Stromal cell of bone marrow (primary cell): ENCODE measurements at places on chromosomes 2 and 18.

GRCh38 chr2:118750959-118751565 lies 96.4 kb downstream of the EN1 start:
- peak; percentile 60 for DNase-seq

GRCh38 chr2:54968561-54969218 lies 81.6 kb downstream of the RTN4 start:
- DNase-seq = no peak

- peak; percentile 86 for DNase-seq
Observed at GRCh38 chr2:101759162-101759561, 61.7 kb downstream of the MAP4K4 start.

- DNase-seq = no peak
Observed at GRCh38 chr2:232798187-232798586, 21.8 kb upstream of the KCNJ13 start.

DNA sequence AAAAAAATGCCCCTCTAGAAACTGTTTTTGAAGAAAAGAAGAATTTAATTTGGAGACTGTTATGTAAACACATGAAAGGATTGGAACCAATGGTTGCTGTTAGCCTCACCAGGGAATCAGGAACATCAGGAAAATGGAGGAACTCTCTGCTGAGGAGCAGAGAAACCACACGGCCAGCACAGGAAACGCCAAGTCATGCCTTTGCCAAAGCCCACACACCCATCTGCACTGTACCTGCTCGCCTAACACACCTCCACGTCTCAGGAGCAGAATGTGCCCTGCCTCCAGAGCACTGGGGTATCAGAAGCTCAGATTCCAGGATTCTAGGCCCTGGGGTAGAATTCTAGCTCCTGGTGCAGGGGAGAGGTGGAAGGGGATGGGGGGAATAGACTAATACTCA lies 9.8 kb upstream of the SCYGR1 start:
- DNase-seq = no peak

DNA sequence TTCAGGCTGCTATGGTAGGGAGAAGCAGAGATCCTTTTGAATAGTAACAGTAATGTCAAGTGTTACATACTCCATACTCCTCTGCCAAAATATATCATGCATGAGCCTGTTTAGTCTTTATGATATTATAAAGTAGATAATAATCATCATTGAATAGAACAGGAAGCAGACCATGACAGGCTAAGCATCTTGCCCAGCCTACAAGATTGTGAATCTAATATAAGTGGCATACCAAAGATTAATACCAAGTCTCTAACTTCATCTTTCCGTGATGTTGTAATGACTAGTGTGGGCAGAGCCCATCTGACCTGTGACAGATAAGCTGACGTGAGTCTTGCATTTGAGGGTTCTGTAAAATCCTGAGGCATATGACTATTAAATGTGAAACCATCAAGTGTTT lies 13.1 kb downstream of the NDUFB3 start:
- DNase-seq = no peak

GRCh38 chr18:49168281-49168985 lies 217.7 kb upstream of the SMAD7 start:
- DNase-seq = no peak

DNA sequence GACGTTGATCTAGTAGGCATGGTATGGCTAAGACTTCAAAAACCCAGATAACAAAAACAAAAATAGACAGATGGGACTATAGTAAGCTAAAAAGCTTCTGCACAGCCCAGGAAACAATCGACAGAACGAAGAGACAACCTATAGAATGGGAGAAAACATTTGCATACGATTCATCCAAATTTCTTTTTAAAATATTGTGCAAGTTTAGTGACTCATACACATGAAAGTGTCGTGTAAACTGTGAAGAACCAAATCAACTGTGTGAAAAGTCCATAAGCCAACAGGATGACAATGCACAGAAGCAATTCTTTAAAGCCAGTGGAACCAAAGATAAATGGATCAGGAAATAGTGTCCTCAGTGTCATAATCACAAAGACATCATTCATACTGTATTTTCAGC lies 671.1 kb downstream of the RNF144A start:
- DNase-seq = no peak

DNA sequence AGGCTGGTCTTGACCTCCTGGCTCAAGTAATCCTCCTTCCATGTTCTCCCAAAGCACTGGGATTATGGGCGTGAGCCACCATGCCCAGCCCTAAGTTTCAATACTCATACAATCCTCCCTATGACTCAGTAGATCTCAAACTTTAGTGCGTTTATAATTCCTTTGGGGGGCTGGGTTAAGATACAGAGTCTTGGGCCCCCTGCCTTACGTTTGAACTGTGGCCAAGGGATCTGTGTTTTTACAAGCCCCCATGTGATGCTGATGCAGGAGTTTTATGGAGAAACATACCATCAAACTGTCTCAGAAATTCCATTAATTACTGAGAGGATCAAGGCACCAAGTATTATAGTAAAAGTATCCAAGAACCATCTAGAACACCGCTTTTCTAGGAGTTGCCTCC lies 38.2 kb upstream of the FAM136A start:
- no peak for DNase-seq

GRCh38 chr2:193841384-193842150 lies 1646.8 kb upstream of the TMEFF2 start:
- no peak for DNase-seq

DNA sequence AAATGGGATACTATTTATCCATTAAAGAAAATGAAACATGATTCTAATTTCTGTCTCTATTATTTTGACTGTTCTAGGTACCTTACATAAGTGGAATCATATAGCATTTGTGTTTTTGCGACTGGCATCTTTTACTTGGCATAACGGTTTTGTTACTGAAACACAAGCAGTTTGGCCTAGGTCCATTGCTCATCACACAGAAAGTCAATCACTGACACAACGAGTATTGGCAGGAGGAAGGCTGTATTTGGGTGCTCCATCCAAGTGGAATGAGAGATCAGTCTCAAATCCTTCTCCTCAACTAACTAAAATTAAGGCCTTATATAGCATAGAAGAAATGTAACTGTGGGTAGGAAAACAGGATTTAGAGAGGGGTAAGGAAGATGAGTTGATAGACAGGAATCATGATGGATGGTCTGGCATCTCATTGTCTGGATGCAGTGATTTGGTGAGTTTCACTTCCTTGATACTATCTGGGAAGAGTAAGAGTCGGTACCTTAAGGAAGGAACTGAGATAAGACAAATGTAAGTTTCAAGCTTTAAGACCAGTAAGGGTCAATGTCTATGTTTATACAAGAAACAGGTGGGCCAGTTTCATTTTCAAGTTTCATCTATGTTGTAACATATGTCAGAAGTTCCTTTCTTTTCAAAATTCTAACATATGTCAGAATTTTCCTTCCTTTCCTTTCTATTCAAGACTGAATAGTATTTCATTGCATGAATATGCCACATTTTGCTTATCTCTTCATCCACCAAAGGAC lies 276.9 kb upstream of the RAB6C start:
- no peak for DNase-seq

DNA sequence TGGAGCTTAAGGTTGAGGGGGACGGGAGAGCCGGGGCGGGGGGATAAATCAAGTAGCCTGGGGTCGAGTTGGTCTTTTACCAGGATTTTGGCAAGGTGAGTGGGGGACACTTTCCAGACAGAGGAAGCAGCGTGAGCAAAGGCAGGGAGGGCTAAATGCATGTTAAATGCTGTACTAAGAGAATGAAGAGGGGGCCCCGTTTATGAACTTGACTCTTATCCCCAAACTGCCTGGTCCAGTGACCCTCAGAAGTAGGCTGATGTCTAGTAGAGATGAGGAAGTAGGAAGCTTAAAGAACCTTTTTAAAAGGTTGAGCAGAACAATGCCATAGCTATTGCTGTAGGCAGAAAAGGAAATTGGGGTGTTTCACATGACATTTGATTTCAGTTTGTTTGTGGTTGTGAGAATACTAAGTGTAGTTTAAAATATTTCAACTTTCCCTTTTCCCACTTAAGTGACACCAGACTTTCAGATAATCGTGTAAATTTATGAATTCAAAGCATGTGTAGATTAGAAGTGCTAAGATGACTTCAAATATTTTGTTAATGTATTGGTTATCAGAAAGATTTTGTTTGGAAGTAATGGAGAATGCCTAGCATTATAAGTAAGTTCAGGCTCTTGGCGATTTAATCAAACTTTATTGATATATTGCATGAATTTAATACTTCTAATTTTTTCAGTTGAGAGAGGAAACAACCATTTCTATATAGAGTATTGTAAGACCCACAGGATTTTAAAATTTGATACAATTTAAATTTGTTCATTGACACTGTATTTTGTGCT lies 1.8 kb downstream of the REL start:
- no peak for DNase-seq

- DNase-seq = no peak
Observed at GRCh38 chr2:8623958-8624591, 57.8 kb upstream of the ID2 start.

DNA sequence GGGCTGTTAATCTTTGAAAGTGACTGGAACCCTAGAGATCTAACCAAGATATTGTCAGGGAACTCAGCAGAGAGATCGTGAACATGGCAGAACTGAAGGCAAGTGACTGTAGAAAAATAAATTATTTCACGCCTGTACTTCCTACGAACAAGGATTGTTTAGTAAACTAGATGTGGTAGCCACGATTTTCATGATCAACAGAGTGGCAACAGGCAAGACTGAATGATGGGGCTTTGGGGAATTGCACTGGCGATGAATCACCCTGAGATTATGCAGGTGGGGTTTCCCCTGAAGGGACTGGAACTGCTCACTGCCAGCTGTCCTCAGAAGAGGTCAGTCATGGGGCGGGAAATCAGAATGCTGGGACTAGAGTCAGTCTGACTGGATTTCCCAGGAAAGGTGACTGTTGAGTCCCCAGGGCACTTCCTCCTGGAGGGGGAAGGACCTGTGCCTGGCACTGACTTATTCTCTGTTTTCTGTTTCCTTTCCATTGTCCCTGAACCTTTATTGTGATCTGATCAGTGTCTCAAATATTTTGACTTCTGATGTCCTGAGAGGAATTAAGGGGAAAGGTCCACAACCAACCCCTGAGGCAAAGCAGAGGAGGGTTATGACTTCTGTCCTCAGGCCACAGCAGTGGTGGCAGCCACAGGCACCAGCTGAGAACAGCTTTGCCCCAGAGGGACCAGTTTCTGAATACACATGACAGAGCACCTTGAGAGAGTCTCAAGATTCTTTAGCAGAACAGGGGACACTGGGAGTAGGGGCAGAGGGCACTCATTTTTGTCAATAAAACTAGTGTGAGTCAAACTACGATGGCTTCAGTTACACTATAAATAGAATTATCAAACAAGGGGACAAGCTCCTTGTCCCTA lies 70.0 kb downstream of the NAB1 start:
- no peak for DNase-seq

GRCh38 chr2:196801674-196802261 lies 2.3 kb upstream of the GTF3C3 start:
- no peak for DNase-seq

GRCh38 chr2:201973305-201973928 lies 60.2 kb upstream of the FZD7 start:
- DNase-seq = no peak

DNA sequence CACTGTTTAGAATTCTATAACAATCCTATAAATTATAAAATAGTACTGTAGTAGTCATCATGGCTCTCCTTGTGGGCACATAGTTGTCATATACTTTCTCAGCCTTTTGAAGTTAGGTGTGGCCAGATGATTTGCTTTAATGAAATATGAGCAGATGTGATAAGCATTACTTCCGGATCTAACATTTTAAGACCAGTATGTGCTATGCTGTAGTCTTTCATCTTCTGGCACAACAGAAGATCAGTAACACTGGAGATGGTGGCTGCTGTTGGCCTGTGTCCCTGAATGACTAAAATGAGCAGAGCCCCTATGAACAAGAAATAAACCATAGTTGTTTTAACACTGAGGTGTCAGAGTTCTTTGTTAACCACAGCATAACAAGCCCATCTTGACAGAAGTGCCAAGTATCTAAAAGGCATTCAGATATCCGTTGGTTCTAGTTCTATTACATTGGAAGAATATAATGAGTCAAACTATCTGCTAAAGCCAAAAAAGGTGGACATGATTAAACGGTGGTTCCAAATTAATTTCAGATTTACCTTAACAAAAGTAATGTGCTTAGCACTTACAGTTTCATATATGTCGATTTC lies 6.3 kb downstream of the MEX3C start:
- DNase-seq = no peak

DNA sequence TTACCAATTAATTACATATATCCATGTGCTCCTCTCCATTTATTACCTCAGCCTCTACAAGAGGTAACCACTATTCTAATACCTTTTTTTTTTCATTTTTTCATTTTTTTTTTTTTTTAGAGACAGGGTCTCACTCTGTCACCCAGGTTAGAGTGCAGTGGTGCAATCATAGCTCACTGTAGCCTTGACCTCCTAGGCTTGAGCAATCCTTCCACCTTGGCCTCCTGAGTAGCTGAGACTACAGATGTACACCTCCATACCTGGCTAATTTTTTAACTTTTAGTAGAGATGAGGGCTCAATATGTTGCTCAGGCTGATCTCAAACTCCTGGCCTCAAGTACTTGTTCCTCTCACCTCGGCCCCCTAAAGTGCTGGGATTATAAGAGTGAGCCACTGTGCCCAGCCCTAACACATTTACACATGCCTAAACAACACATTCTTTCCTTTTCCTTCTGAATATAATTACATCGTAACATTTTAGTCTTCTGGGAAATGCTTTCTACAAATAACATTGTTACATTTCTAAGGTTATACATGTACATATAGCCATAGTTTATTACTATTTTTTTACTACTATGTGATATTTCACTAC lies 10.5 kb downstream of the PPIL3 start:
- no peak for DNase-seq

DNA sequence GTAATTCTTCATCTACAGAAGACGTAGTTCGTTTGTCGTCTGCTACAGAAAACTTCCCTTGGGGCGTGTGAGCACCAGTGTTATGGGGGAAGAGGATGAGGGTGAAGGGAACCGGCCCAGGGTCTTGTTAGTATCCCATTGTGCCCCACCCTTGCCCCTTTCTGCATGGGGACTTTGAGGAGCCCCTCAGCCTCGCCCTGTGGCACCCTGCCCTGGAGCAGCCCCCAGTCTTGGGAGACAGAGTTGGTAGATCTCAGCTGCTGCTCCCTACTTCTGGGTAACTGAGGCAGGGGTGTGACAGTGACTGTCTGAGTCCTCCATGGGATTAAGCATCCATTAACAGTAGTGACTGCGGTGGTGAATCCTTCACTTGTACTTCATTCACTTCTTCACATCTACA lies 50.1 kb downstream of the RNF144A start:
- no peak for DNase-seq

DNA sequence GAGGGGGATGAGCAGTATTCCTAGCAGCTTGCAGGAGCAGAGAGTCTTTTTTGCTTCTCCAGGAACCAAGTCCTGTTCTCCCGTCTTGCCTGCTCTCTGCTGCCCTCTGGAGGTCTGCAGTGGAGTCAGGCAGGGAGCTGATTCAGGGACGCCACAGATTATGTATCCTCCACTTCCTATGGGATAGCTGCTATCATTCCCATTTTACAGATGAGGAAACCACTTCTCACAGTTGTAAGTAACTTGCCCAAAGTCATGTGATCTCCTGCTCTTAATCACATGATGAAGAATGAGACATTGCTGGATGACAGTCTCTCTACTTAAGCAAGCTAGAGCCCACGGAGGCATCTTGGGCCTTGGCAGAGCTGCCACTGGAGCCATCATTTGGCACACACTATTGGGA lies 8.3 kb downstream of the SLC4A5 start:
- peak; percentile 53 for DNase-seq

- DNase-seq = peak; percentile 65
Observed at GRCh38 chr18:55821219-55821618, 233.2 kb upstream of the TCF4 start.

GRCh38 chr2:170101789-170102188 lies 76.2 kb upstream of the MYO3B start:
- DNase-seq = no peak
